KBM-7 (cell line): ENCODE measurements at places on chromosomes 12 and 14.

- no peak for DNase-seq
Measured at GRCh38 chr14:85390236-85390635, 139.7 kb upstream of the FLRT2 start.

DNA sequence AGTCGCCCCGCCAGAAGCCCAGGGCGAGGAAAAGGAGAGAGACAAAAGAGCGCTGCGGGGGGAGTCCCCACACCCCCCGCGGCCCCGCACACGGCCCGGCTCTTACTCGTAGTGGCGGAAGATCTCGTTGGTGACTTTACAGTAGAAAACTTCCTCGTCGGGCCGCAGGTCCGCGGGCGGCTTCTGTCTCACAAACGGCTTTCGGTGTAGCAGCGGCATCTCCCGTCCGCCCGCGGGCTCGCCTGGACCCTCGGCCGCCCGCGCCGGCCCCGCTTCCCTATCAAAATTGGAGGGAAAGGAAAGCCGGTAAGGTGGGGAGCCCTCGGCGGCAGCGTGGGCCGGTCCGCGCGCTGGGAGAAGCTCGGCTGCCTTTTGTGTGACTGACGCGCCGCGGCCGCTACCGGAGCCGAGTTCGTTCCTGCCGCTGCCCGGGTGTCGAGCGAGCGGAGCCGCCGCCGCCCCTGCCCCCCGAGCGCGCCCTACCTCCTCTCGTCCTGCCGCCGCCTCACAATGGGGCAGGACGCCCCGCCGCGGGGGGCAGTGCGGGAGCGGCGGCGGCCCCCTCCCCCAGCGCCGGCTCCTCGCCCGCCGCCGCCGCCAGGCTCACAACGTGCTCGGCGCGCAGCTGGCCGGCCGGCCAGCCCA lies 652 bp downstream of the BAZ1A start:
- peak; percentile 64 for DNase-seq

DNA sequence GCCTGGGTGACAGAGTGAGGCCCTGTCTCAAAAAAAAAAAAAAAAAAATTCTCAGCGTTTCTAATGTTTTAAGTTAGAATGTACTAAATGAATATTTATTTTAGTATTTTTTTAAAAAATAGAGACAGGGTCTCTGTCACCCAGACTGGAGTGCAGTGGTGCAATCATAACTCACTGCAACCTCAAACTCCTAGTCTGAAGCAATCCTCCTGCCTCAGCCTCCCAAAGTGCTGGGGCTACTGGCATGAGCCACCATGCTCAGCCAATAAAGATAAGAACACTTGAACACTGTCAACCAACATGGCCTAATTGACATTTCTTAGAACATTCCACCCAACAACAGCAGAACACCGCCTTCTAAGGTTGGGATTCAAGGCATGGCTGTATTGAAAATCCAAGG lies 5.1 kb upstream of the DYNC1H1 start:
- no peak for DNase-seq

DNA sequence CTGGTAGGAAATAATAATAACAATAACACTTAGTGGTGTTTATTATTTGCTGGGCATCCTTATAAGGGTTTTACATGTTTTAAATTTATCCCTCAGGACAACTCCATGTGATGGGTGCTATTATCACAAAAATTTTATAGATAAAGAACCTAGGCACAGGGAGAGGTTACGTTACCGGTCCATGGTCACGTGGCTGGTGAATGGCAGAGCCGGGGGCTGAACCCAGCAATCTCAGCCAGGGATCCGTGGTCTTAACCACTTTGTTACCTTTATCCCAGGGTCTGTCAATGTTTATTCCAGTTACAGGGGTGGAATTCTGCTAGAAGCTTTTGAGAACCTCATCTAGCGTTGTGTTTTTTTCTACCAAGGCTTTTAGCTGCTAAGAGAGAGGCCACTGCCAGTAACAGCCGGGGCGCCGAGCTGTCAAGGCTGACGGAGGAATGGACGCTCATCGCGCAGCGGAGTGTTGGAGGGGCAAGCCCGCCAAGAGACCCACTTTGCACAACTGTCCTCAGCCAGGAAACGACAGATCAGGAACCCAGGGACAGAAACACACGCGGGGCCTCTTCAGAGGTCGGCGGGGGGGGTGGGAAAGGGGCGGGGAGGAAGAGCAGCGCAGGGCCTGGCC lies 418 bp downstream of the AMN1 start:
- no peak for DNase-seq
